ENCODE measurements at places on chromosomes 11 and 22.

DNA sequence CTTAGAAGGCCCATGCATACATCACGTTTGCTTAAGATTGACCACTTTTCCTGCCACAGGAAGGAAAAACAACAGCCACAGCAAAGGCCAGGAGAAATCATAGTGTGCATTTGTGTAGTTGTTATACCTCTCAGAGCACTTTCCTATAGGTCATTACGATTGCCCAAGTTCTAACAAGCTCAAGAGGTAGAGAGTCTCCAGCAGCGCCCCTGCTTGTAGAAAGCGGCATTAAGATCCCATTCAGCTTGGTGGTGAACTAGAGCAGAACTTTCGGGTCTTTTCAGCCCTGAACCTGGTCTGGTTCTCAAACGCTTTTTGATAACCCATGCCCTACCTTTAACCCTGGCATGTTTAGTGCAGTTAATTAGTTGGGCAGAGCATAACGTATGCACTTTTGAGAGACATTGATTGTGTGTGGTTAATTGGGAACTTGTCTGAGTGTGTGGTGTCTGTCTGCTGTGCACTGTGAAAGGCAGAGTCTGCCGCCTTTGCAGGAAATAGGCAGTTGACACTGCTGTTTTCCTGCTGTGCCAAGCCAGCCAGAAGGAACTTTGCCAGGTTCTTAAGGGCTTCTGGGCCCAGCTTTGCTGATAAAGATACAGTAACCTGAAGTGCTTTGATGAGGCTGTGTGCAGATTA lies 109.9 kb upstream of the CLMP start:
- no peak for DNase-seq

- no peak for DNase-seq
Measured at GRCh38 chr11:127452533-127452932, 452.0 kb upstream of the KIRREL3 start.

GRCh38 chr11:71263386-71263785 lies 11.0 kb upstream of the SHANK2 start:
- no peak for DNase-seq

GRCh38 chr22:44721213-44721612 lies 19.2 kb downstream of the PRR5 start:
- no peak for DNase-seq

- peak; percentile 83 for DNase-seq
Measured at GRCh38 chr22:50276143-50276542, 6.0 kb upstream of the MAPK11 start.

DNA sequence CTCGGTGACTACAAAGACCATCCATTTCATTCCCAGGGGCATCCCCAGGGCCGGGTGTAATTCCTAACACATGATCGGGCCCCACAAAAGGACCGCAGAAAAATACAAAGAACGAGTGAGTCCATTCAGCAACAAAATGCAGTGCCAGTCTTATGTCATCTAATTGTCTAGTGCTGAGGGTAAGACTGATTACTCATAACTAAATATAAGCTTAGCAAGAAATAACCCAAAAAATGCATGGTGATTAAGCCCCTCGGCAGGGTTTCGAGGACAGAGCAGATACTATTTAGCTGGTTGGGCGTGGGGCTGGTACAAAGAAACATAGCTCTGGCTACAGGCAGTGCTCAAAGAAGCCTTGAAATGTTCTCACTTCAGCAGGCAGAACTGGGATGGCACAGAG lies 1078.9 kb downstream of the OPCML start:
- no peak for DNase-seq

DNA sequence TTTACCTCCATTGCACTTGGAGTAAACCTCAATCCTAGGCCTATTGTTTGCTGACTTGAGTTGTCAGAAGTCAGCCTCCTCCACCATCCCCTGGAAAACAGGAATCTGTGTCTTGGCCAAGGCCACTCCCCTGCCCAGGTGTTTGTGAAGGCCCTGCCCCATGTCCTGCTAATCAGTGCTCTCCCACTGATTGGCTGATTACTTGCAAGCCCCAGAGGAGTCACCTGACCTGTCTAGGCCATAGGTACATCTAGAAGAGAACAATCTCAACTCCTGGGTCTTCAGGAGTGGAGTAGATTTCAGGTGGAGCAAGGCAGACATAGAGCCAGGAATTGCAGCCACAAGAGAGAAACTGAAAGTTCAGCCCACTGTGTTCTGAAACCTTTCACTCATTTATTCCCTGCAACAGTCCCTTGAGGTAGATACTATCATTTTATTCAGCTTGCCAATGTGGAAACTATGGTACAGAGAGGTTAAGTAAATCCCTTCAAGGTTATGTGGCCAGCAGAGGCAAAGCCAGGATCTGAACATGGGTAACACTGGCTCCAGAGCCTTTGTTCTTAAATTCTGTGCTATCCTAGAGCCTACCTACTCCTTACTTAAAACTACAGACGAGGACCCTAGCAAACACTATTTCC lies 10.4 kb downstream of the OAF start:
- DNase-seq = no peak

DNA sequence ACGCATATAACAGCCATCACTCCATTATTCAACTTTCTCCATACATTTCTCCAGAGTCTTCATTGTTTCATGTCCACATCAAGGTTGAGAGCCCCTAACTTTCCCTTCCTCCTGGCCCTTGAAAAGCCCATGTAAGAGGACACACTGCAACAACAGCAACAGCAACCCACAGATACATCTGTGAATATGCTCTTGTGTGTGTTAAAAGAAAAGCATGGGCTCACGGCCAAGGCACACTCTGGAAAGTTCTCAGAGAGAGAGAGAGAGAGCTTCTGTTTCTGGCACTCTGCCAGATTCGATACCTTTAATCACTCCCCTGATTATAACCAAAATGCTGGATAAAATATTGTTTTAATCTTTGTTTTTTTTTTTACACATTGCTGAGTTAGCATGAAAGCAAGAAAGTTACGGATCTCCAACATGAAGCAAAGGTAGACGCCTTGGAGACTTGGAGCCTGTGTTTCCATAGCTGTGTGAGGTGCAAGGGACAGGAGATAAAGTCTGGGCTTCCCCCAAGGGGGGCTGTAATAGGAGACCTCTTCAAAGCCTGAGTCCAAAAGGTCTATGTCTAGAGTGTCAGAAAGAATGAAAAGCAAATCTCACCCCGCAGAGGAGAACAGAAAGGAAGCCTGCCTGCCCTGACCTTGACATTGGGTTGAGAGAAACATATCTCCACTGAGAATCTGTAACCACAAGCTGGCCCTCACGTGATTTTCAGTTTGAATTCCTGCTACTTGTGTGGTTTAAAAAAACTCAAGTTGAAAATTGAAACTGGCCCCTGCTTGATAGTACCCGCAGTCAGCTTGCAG lies 33.7 kb upstream of the MPPED1 start:
- DNase-seq = no peak

DNA sequence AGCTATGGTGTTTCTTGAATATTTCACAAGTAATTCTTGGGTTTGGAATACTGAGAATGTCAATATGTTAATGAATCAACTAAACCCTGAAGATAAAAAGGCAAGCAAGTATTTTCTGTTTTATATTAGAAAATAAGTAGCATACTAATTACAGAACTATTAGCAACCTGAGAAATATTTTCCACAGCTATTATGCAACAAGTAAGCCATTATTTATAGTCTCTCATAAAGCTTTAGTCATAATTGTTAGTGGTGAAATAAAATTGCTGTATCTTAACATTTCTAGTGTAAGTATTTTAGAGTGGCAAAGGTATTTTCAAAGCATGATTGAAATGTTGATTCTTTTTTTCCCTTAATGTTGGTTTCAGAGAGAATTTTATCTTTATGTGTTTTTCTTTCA lies 53.3 kb downstream of the FAR1 start:
- no peak for DNase-seq

- no peak for DNase-seq
Measured at GRCh38 chr11:19378814-19379213, 138.1 kb upstream of the E2F8 start.

- no peak for DNase-seq
Measured at GRCh38 chr11:47914743-47915142, 65.6 kb upstream of the PTPRJ start.

DNA sequence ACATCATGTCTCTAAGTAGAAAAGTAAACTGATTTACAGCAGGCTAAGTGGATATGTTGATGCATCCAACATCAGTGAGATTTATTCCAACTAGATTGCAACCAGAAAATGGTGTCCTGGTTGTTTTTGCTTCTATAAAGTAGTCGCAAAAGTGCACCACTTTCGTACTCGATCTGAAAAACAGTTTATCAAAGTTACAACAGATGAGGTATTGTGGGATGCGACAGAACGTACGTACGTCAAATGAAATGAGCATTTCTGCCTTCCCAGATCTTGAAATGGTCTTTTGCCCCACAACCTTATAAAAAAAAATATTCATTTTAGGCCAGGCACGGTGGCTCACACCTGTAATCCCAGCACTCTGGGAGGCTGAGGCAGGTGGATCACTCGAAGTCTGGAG lies 13.7 kb downstream of the GRAP2 start:
- no peak for DNase-seq

GRCh38 chr11:69333149-69333710 lies 39.3 kb downstream of the MYEOV start:
- DNase-seq = no peak

- DNase-seq = no peak
Measured at GRCh38 chr11:72263361-72263760, 19.4 kb upstream of the PHOX2A start.

- DNase-seq = no peak
Measured at GRCh38 chr11:10414659-10415058, 40.4 kb upstream of the AMPD3 start.

DNA sequence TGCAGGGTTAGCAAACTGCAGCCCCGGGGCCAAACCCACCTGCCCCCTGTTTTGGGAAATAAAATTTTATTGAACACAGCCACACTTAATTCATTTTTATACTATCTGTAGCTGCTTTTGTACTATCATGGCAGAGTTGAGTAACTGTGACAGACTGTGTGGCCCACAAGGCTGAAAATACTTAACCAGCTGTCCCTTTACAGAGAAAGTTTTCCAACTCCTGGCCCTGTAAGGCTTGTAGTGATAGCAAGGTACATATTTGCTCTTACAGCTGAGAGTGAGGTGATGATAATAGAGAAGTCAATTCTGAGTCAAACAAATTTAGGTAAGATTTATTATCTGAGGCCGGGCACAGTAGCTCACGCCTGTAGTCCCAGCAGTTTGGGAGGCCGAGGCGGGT lies 87.4 kb upstream of the SLC6A5 start:
- no peak for DNase-seq

- no peak for DNase-seq
Measured at GRCh38 chr22:25955323-25955722, 213.3 kb downstream of the MYO18B start.

DNA sequence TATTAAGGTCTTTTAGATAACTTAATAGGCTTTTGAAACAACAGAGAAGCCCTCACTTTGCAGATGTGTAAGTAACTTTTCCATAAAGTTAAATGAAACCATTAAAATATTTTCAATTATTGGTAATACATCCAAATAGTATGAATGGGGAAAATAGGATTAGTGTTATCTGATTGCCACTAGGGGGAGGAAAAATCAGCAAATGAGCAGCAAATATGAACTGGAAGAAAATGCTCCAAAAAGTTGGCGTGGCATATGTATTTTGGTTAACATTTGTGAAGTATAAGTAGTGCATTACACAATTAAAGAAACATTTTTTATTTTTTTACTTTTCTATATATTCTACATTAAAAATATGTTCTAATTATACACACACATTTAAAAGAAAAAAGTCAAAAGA lies 259.8 kb upstream of the ANO5 start:
- DNase-seq = no peak

DNA sequence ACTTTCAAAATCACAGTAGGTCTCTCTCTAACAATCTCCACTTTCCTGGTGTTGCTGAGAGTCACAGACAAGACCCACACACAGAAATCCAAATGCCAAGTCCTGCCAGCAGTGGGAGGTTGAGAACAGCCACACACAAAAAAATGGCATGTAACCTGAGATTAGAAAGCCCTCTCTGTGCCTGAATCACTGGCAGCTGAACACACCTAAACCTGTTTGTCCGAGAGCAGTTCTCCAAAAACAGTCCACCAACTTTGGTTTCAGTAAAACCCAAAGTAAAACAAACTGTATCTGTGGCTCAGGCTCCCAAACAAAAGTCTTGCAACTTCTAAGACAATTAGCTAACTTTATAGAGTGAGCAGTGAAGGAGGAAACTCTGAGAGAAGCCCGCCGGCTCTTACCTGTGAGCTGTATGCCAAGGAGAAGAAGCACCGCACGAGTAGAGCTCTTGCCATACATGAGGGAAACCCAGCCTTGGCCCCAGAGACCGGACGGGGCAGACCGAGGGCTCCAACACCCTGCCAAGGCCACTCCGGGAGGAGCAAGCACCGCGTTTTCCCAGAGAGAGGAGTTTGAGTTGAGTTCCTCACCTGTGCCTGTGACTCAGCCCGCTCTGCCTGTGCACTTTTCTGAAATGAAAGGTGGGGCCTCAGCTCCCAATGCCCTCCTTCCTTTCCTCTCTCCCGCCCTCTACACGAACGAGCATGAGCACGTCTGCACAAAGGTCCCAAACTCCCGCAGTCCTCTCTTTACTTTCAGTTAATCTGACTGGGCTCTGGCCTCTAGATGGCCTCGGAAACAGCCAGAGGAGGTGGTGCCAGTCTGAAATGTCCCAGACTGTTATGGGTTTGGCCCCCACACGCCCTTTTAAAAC lies at the start of gene MPZL2:
Gene MPZL2 (minus strand): TSS at position 603 of the 874 bp plus-strand sequence. CDS start 144 bp downstream, at position 459.
- DNase-seq = no peak

- DNase-seq = no peak
Measured at GRCh38 chr11:12581923-12582322, 92.3 kb upstream of the TEAD1 start.

GRCh38 chr11:128456566-128457268 lies 130.6 kb downstream of the ETS1 start:
- no peak for DNase-seq

DNA sequence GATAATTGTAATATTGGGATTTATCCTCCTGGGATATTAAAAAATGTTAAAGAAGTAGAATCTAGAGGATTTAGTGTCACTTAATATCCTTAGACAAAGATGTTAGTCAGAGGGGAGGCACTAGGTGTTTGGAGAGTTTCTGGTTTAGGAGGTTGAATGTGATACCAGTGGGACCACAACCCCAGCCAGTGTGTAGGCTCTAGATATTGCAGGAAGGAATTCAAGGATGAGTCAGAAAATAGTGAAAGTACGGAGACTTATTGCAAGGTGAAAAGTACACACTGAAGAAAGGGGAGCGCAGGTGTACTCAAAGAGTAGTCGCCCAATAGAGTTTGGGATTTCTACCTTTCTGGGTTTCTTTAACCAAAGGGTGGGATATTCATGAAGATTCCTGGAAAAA lies 5.7 kb upstream of the TMEM41B start:
- no peak for DNase-seq

- no peak for DNase-seq
Measured at GRCh38 chr11:61037441-61038093, 64.7 kb upstream of the CD5 start.

DNA sequence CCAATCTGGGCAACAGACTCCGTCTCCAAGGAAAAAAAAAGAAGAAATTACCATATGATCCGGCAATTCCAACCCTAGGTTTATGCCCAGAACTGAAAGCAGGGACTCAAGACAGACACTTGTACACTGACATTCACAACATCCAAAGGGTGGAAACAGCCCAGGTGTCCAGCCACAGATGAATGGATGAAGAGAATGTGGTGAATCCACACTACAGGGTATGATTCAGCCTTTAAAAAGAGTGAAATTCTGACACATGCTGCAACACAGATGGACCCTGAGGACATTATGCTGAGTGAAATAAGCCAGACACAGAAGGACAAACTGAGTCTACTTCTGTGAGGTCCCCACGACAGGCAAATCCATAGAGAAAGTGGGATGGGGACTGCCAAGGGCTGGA lies 43.9 kb downstream of the SGSM3 start:
- no peak for DNase-seq

Measured in frontal cortex (tissue), 4 donors.